ENCODE measurements at places on chromosomes 3 and 15. TPM values are rescaled to one million over a fixed set of nuclear protein-coding genes. Genes with fewer than 3 reads are reported as not detected.

The PPIB gene
- 221 TPM for total RNA-seq

The STARD5 gene
- total RNA-seq = 9.2 TPM

The SRP14 gene
- total RNA-seq = 124 TPM

The NOX5 gene
- not detected for total RNA-seq

- no peak for DNase-seq
Measured at GRCh38 chr3:144362126-144362525, 390.5 kb downstream of the DIPK2A start.

The OR5H2 gene
- not detected for total RNA-seq

The GPR156 gene
- total RNA-seq = 0.11 TPM

The ITGB5 gene
- 0.72 TPM for total RNA-seq

DNA sequence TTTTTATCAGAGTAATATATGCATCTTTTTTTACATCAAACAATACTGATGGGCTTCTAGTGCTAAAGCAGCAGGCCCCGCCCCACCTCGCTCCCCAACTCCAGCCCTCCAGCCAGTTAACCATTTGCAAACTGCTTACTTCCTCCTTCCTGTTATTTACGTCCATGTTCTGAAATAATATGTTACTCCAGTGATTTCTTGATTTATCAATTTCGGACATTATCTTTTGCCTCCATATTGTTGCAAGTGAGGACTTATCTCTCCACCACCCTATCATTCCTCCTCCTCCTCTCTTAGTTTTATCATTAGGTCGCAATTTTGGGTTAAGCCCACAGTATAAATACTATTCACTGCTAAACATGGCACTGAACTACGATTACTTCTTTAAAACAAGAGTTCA, 39.5 kb downstream of the ZNF710 start:
- no peak for DNase-seq

The SH2D7 gene
- total RNA-seq = not detected

The CELSR3 gene
- total RNA-seq = 8.1 TPM

DNA sequence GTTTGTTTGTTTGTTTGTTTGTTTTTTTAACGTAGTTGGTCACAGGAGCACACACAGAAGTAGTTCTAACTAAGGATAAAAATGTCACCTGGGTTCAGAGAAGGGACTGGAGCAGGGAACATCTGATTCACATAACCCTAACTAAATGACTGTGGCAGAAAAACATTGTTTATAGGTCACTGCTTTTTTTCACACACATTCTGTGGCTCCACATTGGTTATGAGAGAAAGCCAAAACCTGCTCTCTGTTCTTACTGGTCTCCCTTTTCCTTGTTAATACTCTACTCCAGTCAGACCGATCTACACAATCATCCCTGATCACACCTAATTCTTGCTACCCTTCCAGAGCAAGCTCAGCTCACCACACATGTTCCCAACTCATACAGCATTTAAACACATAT, 190.4 kb upstream of the ICE2 start:
- no peak for DNase-seq

GRCh38 chr3:14831916-14832450, 13.2 kb downstream of the FGD5 start:
- DNase-seq = no peak

Measured in activated CD4-positive, alpha-beta T cell treated with anti-CD3 and anti-CD28 coated beads for 36 hours (primary cell).